ENCODE measurements at places on chromosomes 4 and X. TPM values are rescaled to one million over a fixed set of nuclear protein-coding genes. Genes with fewer than 3 reads are reported as not detected.

Gene RBM47
- total RNA-seq = 64.3 TPM

- no peak for DNase-seq
Measured at GRCh38 chr4:184329235-184329634, 111.6 kb upstream of the ENPP6 start.

Gene CYTL1
- 1.2 TPM for total RNA-seq

DNA sequence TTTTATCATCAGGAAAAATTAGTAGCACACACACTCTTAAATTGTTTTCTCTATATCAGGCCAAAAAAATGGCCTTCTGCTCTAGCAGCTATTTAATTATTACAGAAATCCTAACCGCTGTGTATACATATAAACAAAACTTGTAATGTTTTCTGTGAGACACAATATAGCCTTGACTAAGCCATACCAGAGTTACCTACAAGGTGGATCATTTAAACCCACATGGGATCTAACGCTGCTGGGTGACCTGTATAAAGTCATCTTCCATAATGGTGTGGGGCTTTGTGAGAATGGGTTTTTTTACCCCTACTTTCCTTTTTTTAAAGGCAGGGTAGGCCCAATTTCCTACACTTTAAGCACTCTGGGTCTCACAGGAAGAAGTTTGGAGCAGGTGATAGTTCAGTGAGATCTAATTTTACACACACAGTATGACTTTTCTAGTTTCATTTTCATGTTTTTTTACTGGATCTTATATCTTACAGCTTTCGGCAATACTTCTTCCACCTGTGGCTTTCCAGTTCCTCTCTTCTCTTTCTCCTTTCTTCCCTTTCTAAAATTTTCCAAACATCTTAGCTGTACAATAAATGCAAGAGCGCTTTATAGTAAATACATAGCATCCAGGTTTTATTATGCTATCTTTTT lies 66.9 kb upstream of the MMAA start:
- DNase-seq = no peak

Gene TMEM154
- 0.46 TPM for total RNA-seq

Gene PDE6B
- total RNA-seq = 10.4 TPM

DNA sequence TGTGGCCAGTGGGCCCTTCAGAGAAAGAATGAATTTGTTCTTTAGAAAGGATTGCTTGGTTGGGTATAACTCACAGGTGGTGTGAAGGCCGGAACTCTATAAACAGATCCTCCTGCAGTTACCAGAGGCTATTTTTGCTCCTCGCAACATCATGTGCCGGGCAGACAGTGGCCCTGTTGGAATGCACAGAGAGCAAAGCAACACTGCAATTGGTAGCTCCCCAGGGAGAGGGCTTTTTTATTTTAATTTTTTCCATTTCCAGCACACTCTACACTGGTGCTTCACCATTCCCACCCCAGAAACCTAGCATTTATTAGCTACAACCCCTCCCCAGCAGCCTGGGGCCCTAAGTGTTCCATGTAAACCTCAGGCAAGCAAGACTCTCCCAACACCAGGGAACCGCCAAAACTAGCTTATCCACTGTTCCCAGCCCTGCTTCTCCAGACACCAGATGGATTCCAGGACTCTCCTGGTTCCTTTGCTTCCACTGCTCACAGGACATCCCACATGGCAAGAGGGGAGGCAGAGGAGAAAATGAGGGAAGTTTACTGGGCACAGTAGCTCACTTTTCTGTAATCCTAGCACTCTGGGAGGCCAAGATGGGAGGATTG lies 75.1 kb upstream of the TMEM164 start:
- DNase-seq = no peak

GRCh38 chr4:16000708-16001483 lies 37.9 kb upstream of the FGFBP2 start:
- DNase-seq = no peak

GRCh38 chr4:55438314-55438713 lies 42.6 kb downstream of the TMEM165 start:
- no peak for DNase-seq

Gene VCX3A
- 0.51 TPM for total RNA-seq

GRCh38 chrX:72713130-72713529 lies 976 bp downstream of the PHKA1 start:
- DNase-seq = no peak

DNA sequence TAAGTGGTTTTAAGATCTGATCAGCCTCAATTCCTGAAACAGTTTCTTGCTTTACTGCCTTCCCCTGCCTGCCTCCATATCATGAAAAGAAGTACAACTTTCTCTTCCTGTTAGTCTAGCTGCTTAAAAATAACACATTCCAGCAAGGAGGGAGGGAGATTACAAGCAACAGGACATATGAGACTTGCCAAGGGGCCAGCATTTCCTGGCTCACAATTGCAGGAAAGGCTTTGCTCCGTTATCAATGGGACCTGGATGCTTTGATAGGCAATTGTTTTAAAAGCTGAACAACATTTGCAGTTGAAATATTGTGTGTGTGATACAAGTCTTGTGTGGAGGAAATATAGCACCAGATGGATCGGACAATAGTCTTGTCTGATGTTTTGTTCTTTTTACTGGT lies 425.0 kb downstream of the FAT4 start:
- no peak for DNase-seq

- no peak for DNase-seq
Measured at GRCh38 chrX:114344756-114345349, 239.0 kb upstream of the HTR2C start.

Gene SRPX2
- 0.38 TPM for total RNA-seq

Gene GPRIN3
- total RNA-seq = 16.0 TPM

Gene SMIM43
- not detected for total RNA-seq

- no peak for DNase-seq
Measured at GRCh38 chr4:98657531-98658286, 702 bp downstream of the TSPAN5 start.

DNA sequence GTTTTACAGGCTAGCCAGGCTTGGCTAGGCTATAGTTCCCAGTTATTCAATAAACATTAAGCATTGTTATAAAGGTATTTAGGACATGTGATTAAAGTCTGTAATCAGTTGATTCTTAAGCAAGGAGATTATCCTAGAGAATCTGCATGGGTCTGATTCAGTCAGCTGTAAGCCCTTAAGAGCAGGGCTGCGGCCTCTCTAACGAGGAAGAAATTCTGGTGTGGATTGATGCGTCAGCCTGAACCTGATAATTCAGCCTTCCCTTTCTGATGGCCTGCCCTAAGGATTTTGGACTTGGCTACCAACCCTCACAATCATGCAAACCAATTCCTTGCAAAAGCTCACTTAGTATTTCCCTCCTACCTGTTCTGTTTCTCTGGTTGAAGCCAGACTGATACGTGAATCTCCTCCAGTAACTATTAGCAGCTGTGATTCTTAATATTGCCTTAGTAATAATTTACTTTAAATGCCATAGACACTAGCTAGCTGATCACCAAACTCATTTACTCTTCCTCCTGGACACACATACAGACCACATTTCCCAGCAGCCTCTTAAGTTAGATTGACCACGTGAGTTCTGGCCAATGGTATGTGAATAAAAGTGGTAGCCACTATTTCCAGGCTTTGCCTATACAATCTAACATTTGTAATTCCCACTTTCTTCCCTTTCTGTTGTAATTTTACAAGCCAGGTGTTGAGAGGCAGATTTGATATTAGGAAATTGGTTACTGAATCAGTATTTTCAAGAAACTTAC lies 678.0 kb upstream of the INTU start:
- DNase-seq = no peak

Gene VCX
- not detected for total RNA-seq

GRCh38 chrX:118589227-118589626 lies 93.6 kb downstream of the DOCK11 start:
- no peak for DNase-seq

GRCh38 chr4:136831553-136831952 lies 700.7 kb downstream of the PCDH18 start:
- no peak for DNase-seq

- DNase-seq = no peak
Measured at GRCh38 chr4:142960126-142960525, 114.0 kb upstream of the INPP4B start.

- DNase-seq = no peak
Measured at GRCh38 chrX:110310000-110310790, 7.7 kb downstream of the AMMECR1 start.

Measured in progenitor cell of endocrine pancreas (in vitro differentiated cells).